Naive thymus-derived CD8-positive, alpha-beta T cell (primary cell): ENCODE measurements at places on chromosomes 5 and 9.

- DNase-seq = no peak
Observed at GRCh38 chr9:37540634-37541033, 35.5 kb downstream of the FBXO10 start.

DNA sequence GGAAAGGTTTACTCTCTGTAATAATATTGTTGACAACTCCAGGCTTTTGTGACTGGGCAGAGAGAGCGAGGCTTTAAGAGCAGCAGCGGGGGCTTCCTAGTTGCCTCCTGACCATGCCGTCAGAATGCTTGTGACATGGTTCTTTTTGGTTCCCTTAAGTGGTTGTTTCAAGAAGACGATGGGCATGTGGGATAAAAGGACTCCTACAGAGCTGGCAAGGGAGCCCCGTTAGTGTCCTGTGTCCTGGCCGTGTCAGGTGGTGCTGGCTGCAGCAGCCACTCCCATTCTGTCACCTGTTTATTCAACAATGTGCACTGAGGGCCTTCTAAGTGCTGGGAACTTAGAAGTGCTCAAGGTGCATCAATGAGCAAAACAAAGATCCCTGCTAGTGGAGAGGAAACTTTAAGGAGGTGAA lies 19.7 kb downstream of the LCP2 start:
- DNase-seq = peak; percentile 43

- no peak for DNase-seq
Observed at GRCh38 chr5:126514558-126515141, 80.4 kb downstream of the ALDH7A1 start.

DNA sequence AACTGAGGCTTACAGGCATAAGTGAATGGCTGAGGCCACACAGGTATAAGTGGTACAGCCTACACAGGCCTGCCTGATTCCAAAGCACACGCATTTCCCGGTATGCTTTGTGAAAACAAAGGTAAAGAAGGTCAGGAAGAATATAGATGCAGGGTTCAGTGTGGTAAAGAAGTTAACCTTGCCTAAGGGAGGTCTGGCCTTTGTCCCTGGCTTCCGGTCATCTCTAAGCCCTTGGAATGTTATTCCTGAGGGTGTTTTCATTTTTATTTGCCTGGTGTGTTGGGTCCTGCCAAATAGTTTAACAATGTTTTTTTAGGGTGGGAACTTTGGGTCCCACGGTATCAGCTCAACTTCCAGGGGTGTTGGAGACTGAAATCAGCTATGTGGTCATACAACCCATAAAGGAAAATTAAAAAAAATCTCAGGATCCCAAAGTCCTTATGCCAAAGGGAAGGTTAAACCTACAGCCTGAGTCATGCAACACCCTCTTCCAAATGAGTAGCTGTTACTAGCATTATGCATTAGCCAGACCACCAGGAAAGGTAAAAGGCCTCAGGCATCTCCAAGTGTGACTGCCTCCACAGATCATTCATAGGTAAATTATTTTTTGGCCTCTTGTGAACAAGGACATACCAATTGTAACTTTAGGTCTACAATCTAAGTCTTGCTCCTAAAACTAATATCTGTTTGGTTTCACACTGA lies 124.6 kb downstream of the ATP10B start:
- no peak for DNase-seq

DNA sequence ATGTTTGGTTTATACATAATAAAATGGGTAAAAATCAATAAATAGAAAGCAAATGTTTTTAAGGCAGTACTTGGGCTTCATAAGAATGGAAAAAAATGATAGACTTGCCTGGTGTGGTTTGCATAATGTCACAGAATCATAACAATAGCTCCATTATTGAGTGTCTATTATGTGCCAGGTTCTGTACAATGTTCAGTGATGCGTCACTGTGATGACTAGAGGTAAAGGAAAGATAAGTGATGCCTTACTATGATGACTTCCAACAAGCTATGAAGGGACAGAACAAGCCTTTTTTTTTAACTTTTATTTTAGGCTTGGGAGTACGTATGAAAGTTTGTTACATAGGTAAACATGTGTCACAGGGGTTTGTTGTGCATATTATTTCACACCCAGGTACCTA lies 128.8 kb downstream of the TMC1 start:
- no peak for DNase-seq
